ENCODE measurements at places on chromosomes 5 and 9.

- no peak for DNase-seq
Observed at GRCh38 chr9:111375817-111376564, 46.0 kb upstream of the OR2K2 start.

DNA sequence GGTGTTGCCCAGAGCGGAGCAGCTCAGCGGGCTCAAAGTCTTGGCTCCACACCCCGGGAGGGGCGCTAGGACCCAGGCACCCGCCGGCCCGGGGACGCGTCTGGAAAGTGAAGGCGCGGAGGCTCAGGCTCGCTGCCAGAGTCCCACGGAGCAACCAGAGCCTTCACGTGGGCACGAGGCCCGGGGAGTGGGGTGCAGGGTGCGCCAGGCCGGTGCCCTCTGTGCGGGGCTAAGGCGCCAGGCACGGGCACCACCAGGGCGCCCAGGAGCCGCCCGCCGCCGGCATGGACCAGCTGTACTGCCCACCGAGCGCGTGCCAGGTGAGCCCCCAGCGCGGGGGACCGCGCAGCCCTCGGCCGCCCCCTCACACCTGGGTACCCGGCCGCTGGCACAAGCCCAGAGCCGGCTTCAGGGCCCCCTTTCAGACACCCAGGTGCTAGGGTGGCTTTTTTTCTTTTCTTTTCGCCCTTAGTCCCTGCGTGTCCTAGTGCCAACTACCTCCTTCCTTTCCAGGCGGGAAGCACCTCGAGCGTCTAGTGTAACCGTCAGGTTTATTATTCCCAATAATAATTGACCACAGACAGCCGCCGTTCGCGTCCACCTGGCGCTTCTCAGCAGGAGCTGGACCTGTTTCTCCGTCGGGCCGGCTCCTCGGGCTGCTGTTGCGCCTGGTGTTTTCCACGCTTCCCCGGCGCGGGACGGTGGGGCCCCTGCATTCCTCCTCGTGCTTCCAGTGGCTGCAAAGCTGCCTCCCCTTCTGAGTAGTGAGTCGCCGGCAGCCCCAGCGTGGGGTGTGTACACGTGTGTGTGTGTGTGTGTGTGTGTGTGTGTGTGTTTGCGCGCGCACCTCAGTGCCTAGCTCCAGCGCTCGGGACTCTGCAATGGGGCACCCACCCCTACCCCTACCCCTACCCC is 30.1 kb upstream of the PDE8B start:
- no peak for DNase-seq

DNA sequence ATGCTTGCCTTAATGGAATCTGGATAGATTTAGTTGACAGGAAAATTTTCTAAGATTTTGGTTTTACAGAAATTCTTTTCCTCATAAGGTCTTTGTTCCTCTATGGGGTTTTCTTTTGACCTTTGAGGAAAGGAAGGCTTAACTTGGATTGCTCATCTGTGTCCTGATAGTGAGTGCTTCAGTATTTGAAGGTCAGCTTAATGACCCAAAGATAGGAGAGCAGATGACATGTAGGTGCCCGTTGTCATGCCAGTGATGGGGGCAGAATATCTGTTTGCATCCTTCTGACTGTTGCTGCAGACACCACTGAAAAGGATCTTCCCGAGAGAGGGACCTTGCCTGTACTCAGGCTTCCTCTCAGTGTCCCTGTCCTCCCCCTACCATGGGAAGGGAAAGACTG is 30.9 kb downstream of the MEGF10 start:
- DNase-seq: no peak

DNA sequence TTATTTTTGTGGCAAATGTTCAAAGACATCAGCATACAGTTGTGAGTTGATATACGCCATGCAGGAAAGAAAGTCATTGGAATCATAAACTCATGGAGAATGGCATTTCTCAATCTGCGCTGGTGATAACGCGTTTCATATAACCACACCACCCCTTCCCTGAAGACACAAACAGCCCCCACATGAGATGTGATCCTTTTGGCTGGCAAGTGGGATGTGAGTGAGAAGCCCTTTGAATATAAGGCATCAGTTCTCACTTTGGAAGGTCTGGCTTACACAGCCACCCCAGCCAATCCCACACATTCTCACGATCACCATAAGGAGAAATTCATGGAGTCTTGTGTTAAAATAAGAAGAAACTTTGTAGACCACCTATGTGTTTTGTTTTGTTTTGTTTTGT is 725.0 kb downstream of the PRELID2 start:
- no peak for DNase-seq

DNA sequence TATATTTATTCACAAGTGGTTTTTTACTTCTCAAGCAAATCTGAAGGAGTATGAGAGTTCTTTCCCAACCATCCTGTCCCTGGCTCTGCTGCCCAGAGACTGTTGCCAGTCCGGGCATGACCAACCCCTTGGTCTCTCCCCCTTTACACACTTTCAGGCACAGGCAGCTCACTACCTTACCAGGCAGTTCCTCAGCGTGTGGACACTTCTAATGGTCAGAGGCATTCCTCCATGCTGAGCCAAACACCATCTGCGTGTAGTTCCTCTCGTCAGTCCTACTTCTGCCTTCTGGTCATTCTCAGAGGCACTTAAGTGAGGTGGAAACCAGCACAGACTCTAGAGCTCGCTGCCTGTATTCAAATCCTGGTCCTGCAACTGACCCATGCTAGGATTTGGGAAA is 56.1 kb downstream of the TSTD2 start:
- no peak for DNase-seq

DNA sequence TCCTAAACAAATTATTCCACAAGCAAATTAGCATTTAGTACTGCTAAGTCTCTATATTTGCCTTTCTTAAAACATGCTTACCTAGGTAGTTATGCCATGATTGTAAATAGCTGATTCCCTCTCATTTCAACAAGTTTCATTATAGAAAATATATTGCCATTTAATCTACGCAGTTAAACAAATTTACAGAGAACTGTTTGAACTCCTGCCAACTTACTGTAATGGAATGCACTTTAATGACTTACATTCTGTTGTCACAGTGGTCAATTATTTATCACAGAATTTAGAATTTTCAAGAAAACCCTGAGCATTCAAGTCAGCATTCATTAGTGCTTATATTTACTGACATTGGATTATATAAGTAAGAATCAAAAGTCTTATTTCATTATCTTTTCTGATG is 19.6 kb downstream of the SLC38A9 start:
- no peak for DNase-seq

DNA sequence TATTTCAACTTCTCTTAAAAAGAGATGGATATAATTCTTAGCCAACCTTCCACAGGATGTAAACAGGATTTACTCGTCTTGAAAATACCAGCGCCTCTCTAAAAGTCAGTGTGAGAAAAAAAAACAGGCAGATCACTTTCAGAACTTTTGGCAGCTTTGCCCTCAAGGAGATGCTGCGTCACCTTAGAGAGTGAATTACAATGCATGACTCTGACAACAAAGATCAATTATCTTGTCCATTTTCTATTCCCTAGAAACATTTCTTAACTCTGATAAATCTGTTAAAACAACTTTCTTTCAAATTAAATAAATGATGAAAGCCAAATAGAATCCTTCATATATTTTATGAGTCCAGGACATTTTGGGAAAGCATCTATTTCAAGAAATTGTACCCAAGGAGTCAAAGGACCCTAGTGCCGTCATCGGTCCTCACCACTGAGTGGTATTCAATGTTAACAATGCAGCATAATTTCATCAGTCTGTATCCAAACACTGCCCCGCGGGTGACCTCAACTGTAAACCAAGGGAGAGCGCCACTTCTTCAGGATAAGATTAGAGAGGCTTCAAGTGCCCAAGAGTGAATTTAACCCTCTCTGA is 536.0 kb downstream of the PDE4D start:
- DNase-seq: no peak

DNA sequence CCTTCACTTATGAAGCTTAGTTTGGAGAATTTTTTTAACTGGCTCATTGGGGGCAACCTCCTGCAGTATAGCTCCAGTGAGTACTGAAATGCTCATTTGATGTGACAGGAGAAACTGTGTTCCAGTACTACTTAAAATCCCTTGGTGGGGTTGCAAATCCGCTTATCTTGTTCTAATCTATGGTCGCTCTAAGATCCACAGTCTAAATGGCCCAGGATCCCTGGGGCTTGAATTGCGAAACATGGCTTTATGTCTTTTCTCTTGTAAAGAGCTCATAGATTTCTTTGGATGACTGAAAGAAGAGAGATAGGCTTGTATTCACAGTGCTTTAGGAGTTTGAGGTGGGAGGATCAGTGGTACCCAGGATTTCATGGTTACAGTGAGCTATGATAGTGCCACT is 52.7 kb downstream of the ADAMTSL1 start:
- no peak for DNase-seq

- DNase-seq: peak; percentile 12
Observed at GRCh38 chr9:114109124-114109523, 10.0 kb upstream of the KIF12 start.

DNA sequence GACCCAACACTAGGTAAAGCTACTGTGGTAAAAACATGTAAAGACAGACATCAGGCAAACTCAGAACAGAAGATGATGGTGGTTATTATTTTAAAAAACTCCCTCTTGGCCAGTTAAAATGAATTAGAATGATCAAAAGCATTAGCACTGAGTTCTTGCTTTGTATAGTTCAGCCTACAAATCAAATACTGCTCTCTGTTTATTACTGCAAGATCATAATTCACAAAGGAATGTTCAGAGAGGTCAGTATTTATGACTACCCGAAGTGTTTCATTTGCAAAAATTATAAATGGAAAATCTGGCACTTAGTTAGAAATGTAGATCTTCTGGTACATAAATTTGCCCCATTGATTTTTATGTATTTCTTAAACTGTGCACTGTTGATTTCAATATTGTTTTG is 140.3 kb upstream of the PPP2R2B start:
- DNase-seq: no peak

DNA sequence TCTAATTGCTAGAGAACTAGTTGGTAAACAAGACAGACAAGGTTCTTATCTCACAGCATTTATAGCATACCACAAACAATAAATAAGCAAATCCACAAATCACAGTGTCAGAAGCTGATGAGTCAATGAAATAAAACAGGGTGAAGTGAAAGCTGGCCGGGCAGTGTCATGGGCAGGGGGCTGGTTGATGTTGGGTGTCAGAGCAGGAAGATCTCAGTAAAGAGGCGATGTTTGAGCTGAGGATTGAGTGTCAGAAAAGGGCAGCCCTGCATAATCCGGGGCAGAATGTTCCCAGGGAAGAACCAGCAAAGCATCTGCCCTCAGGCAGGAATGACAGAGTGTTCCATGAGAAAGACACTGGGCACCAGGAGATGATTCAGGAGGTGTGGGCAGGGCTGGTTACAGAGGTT is 183.4 kb downstream of the GOLPH3 start:
- no peak for DNase-seq

- no peak for DNase-seq
Observed at GRCh38 chr9:135221951-135222631, 134.6 kb downstream of the OLFM1 start.

DNA sequence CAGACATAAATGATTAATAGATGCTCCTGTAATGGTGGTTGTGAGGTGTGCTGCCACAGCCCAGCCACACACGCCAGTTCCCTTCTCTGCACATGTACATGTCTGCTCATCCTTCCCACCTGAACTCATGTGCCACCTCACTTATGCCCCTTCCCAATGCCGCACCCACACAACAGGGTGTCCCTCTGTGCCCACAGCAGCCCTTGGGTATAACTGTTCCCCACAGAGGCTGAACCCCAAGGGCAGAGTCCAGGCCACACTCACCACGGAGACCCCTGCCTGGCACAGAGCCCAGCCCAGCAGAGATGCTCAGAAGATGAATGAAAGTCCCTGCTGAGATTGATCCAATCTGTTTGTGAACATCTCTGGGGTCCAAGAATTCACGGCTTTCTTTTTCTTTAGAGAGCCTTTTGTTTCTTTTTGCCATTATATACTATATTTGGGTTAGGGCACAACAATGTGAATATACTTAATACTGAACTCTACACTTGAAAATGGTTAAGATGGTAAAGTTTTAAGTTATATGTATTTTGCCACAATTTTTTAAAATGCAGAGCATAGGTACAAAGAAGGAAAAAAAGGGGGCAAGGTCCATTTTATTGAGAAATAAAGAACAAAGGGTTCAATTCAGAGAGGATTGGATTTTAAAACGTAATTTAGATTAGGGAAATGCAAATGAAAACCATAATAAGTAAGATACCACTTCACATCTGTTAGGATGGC is 29.6 kb downstream of the IRF1 start:
- no peak for DNase-seq

DNA sequence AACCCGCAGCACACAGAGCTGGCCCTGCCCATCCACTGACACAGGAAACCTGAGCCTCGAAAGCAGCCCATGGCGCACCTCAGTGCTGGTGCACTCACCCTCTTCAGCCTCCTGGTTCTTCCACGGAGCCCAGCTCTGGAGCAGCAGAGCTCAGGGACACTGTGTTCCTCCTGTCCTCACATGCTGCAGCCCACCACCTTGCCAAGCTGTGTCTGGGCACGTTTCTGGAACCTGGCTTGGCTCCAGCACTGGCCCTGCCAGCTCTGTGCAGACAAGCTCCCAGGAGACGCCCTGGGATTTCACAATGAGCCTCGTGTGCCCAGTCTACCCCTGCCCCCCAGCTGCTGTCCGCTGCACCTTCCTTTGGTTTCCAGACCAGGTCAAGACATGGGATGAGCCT is 119.5 kb downstream of the SYK start:
- no peak for DNase-seq

- peak; percentile 70 for DNase-seq
Observed at GRCh38 chr5:139848508-139849100, 53.0 kb downstream of the PSD2 start.

DNA sequence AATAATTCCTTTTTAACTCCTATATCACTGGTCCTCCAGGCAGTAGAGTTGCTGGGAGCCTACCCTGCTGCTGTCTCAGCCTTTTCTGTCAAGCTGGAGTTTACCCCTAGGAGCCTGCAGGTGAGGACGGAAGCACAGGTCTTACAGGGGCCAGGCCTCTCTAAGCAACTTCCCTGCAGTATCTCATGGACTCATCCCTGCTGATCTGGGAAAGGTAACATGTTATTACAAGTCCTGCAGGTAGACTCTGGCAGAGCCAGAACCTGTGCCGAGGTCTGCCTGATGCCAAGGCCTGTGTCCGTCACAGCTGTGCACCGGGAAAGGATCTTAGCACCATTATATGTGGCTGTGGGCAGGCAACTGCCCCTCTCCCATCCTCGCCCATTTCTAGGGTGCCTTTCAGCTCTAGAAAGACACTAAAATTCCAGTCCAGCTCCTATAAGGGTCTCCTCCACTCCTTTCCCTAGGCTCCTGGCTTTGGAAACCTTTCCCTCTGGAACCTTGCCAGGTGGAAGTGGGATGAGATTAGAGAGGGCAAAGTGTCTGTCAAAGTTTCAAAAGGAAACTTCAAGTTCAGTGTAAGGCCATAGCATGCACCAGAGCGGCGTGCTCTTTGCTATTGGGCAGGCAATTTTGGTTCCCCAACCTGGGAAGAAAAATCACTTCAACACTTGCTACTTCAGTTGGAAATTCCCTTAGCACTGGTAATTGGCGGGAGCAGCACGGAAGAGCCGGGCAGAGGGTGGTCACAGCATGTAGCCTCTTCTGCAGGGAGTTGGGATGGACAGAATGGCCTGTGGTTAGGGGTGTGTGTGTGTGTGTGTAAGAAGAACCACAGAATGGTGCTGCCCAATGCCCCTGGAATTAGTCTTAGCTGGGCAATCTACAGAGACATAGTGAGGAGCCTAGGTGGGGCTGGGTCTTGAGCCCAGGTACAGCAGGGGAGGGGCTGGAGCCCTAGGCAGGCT is 17.5 kb downstream of the TMEM171 start:
- DNase-seq: no peak

Data from activated effector memory CD4-positive, alpha-beta T cell treated with anti-CD3 and anti-CD28 coated beads, Interleukin-2, amount 50 U/mL, for 16 hours (primary cell).